Jurkat, Clone E6-1 (cell line): ENCODE measurements at places on chromosomes 2 and 18.

GRCh38 chr2:98592565-98592964, 15.7 kb downstream of the COA5 start:
- no peak for DNase-seq

DNA sequence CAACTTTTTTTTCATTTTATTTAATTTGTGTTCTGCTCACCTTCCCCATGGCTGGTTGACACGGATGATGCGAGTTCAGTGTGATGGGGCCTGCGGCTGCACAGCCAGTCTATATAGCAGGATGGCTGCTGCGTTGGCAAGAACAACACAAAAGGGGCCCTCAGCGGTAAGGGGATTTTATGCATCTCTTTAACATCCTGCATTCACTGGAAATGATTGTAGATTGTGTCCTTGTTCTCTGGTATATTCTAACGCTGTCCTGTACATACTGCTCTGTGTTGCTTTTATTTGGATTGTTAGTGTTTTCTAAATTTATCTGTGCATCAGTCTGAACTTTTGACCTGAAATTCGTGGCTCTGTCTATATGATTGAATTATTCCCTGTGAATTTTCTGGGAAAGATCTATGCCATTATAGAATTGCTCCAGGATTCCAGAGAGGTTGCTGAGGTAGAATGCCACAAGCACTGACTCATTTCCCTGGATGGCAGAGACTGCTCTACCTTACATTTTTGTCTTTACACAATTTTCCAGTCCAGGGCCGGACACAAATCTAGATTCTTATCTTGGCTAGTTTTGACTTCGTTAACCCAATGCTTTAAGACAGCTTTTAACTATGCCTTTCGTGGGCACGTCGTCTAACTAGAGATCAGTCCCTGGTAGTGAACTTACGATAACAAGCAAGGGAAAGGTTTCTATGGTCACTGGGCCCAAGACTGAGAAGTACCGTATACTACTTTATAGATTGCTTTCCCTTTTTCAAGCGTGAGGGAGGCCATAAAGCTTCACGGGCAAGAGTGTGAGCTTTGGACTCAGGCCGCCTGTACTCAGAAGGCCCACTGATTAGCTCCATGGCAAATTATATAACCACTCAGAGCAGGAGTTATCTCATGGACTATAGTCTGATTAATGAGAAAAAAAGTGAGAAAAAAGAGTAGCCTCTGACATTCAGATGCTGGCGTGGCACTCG, at the start of gene CRYGC:
Gene CRYGC, minus strand, starts transcription at position 85 of the 968 bp plus-strand sequence. Its CDS starts 36 bp downstream, at position 49.
- no peak for DNase-seq

GRCh38 chr2:107627926-107628325, 198.8 kb upstream of the RGPD4 start:
- DNase-seq, result no peak

DNA sequence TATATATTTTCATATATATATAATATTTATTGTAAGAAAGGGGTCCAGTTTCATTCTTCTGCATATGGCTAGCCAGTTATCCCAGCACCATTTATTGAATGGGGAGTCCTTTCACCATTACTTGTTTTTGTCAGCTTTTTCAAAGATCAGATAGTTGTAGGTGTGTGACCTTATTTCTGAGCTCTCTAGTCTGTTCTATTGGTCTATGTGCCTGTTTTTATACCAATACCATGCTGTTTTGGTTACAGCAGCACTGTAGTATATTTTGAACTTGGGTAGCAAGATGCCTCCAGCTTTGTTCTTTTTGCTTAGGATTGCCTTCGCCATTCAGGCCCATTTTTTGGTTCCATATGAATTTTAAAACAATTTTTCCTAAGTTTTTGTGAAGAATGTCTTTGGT, 320.1 kb downstream of the CDH2 start:
- DNase-seq, result no peak

GRCh38 chr2:61750624-61751023, 103.2 kb downstream of the FAM161A start:
- DNase-seq, result no peak

- peak; percentile 29 for DNase-seq
Measured at GRCh38 chr2:39996653-39997080, 217.6 kb upstream of the THUMPD2 start.

DNA sequence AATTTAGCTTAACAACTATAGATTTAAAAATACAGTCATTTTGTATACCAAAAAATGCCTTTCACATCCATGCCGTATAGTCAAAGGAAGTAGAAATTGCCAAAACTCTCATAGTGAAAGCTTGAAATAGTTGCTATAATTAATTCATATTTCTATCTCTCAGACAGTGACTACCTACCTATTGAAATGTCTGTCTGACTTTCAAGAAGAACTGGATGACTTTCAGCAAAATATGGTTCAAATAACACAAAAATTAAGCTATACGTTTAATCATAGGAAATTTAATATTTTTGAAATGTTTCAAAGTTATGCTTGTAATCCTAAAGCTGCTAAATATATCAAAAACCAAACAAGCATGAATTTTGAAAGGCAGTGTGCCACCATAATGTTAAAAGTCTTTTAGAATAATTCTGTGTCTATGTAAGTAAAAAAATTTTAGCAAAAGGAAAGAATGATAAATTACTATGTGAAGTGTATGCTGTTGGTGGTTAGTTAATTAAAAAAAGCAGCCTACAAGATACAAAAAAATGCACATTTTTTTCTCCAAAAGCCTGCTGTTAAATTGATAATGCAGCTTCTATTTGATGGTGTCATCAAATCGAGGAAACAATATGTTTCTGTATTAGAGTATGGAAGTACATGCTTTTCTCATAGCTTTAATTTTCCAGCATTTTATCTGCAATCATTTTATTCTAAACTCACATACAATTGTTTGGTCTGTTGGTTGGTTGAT, 57.7 kb upstream of the ST6GAL2 start:
- DNase-seq, result no peak

- peak; percentile 46 for DNase-seq
Measured at GRCh38 chr2:33497221-33497650, 20.8 kb downstream of the RASGRP3 start.

DNA sequence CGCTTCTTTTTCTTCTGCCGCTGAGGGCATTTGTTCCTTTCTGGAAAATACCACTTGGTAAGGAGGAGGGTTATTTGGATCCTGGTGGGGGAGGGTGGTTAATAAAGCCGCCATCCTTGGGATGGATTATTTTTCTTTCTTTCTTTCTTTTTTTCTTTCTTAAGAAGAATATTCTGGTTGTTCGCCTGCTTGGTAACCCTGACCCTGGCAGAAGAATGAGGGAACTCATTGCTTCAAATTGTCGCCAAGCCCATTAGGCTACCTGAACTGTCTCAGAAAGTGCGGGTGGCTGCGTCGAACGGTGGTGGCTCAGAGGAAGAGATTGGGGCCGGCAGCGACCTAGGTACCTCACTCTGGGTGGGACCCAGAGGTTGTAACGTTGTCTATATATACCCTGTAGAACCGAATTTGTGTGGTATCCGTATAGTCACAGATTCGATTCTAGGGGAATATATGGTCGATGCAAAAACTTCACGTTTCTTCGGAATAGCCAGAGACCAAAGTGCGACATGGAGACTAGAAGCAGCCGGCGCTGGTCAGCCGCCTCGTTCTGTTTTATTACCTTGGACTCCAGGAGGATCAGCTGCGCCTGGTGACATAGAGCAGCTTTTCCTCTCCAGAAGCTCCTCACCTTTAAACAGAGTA, 1.3 kb upstream of the HOXD4 start:
- DNase-seq, result no peak

DNA sequence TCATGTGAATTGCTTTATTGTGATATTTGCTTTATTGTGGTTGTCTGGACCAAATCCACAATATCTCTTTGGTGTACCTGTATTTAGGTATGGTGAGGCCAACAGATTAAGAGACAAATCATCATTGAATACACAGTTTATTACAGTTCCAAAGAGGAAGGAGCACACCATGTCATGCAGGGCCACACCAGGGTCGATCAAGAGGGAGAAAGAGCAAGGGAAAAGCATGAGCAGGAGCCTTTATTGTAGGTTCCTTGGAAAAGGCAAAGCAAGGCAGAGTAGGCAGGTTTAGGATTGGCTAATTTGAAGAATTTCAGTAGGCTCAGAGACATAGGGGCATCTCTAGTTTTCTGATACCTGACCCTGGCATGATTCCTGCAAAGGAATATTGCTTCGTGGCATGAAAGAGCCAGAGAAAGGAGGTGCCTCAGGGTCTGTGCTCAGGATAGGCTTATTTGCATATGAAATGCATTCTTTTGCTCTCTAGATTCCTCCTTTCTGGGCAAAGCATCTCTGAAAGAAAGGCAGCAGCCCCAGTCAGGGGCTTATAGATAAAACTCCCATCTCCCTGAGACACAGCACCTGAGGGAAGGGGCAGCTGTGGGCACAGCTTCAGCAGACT, 214.2 kb upstream of the ERBB4 start:
- no peak for DNase-seq

GRCh38 chr2:2847209-2847676, 516.2 kb upstream of the MYT1L start:
- no peak for DNase-seq

GRCh38 chr2:233793465-233794127, 15.5 kb downstream of the MROH2A start:
- no peak for DNase-seq

DNA sequence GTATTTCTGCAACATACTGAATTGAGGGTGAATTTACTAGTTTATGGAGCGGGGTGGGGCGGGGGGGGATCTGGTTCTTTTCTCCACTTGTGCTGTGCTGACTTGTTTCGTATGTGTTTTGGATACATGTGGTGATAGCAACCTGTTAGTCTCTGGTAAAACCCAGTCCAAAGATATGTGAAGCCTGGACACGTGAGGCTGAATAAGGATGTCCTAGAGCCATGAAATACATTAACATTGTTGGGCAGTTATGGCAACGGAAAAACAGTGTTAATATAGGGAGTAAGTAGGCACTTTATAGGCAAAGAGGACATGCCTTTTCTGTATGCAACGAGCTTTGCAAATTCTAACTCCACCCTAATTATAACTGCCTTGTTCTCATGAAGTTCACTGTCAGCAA, 42.1 kb upstream of the NEMP2 start:
- no peak for DNase-seq

- DNase-seq, result no peak
Measured at GRCh38 chr18:35024965-35025364, 16.2 kb upstream of the MAPRE2 start.

DNA sequence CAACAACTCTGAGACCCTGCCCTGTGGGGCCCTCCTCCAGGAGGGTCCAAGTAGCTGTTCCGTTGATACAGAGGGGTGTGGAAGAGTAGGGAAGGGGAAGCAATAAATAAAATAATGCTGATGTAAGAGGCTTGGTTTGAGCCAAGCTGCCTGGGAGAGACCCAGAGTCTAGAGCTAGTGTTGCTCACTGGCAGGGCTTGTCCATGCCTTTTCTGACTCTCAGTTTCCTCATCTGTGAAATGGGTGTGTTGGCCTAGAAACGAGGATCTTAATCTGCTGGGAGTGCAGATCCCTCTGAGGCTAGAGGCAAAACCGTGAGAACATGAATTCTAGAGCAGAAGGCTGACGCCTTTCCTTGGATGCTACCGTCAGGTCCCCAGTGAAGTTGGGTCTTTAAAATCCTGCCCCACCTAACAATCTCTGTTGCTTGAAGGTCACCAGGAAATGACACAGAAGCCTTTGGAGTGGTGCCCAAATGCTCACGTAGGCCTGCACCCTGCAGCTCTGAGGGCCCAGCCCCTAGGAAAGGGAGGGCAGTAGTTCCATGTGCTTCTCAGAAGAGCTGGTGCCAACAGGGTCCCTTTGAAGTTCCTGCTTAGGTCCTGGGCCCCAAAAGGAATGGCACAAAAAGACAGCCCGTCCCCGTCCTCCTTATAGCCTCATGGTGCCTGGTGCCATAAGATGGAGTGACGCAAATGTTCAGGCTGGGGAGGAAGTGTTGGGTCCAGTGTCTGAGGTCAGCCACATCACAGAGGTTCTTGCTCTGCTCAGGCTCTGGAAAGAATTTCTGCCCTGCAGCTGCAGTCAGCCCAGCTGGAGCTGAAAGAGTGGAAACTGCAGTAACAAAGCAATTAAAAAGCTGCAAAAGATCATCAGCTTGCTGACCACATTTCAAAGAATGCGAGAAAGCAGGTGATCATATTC, 73.2 kb upstream of the SMAD2 start:
- peak; percentile 79 for DNase-seq

DNA sequence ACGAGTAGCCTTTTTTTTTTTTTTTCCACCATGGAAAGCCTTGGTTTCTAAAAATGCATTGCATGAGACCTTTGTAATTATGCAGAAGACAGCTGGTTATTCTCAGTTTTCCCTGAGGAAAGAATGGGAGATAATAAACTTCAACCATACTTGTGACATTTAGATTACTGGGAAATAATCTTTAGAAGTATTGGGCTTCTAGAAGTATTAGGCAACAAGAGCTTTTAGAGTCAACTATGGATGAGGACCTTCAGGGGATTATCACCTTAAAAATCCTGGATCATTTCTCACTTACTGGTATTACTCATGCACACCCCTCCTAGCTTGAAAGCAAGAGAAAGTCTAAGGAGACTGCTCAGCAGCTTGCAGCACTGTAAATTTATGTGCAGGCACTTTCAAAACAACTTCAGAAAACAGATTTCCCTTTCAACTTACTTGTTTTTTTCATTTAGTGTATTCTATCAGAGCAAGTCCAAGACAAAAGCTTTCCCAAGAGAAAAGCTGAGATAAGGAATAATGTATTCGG, 175.9 kb downstream of the NRXN1 start:
- no peak for DNase-seq

- DNase-seq, result no peak
Measured at GRCh38 chr2:166375195-166375735, 479 bp downstream of the SCN9A start.

- DNase-seq, result no peak
Measured at GRCh38 chr2:183000846-183001245, 37.4 kb downstream of the NCKAP1 start.

DNA sequence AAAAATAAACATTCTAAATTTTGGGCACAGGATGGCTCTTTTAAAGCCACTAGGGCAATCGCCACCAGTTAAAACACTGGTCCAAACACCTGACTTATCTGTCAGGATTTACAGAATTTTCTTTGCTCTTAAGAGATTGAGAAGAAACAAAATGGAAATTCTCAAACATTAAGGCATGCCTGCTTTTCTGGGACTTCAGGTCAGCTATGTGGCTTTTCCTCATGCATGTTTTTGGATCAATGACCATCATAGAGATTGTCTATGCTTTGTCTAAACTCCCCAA, 112.7 kb downstream of the SMAD2 start:
- DNase-seq, result no peak

GRCh38 chr18:50044402-50044801, 150.5 kb downstream of the MYO5B start:
- no peak for DNase-seq

DNA sequence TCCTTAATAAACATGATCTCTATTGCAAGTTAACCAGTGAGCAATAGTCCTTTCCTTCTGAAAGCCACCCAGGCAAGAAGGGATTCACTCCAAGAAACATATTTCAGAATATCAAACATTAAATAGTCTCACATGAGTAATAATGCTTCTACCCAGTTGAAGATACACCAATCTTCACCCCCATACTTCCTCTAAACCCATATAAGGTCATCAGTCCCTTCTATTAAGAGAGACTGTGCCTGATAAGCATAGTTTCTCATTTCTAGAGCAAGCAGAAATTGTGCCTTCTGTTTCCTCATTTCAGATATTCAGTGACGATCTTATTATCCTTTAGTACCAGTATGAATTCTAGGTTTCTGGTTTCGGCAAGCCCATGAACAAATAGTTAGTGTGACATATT, 64.6 kb downstream of the DSEL start:
- no peak for DNase-seq

GRCh38 chr2:207698301-207698700, 13.1 kb upstream of the CCNYL1 start:
- DNase-seq, result no peak
